ENCODE measurements at places on chromosomes 2 and 18.
A peak's percentile ranks its signal among the peaks of the same experiment; 100 is the strongest.

- no peak for DNase-seq
Measured at GRCh38 chr2:237479747-237480146, 7.3 kb upstream of the MLPH start.

GRCh38 chr2:3341336-3341735 lies 36.3 kb downstream of the EIPR1 start:
- DNase-seq, result no peak

DNA sequence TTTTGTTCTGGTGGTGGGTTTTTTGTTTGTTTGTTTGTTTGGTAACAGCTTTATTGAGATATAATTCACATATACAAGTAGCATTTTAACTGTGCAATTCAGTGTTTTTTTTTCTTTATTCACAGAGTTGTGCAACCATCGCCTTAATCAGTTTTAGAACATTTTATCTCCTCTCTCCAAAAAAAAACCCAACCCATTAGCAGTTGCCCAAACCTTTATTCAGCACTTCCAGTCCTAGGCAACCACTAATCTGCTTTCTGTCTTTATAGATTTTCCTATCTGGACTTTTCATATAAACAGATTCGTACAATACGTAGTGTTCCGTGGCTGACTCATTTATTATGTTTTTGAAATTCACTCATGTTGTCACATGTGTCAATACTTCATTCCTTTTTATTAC lies 38.7 kb downstream of the CCDC138 start:
- DNase-seq, result no peak

DNA sequence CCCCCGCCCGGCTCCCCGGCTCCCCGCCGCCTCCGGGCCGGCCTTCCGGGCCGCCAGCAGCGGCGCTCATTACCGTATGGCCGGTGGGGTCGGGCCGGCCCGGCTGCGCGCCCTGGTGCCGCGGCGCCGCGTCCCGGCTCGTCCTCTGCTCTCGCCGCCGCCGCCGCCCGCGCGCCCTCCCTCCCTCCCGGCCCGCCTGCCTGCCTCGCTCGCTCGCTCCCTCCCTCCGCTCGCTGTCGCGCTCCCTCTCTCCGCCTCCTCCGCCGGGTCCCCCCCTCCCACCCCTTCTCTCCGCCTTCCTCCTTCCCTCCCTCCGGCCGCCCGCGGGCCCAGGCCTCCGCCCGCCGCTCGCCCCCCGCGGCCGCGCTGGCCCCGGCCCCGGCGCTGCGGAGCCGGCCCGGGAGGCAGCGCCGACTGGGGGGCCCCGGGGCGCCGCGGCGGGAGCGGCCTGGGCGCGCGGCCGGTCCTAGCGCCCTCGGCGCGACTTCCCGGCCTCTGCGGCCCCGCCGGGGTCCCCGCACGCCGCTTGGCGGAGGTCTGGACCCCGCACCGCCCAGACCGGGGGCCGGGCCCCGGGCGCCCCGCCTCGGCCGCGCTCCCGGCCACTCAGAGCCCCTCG lies at the start of gene DNMT3A:
Gene DNMT3A, minus strand, starts transcription at position 173 of the 619 bp plus-strand sequence. CDS start 27,941 bp downstream, outside the sequence.
- no peak for DNase-seq

- DNase-seq, result no peak
Measured at GRCh38 chr18:24016643-24017042, 2.1 kb downstream of the TTC39C start.

DNA sequence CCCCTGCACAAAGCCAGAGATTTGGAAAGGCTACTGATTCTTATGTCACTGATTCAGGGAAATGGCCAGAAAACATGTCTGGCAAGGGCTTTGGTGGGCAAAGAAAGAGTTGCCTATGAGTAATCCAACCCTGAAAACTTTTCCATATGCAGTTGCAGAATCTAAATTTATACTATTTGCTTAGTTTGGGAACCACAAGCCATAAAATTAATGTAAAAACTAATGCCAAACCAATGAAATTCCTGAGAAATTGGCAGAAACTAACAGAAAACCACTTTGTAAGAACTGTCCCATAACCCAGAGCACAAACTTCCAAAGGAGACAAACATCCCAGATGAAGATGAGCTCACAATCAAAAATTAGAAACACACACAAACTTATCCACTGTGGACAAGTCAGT lies 48.8 kb downstream of the TCF4 start:
- no peak for DNase-seq

GRCh38 chr18:3878401-3878800 lies 428.4 kb downstream of the TGIF1 start:
- DNase-seq, result no peak

GRCh38 chr2:113038291-113038690 lies 14.4 kb downstream of the IL36B start:
- no peak for DNase-seq

GRCh38 chr18:8091035-8091434 lies 518.2 kb upstream of the RAB12 start:
- DNase-seq, result no peak

GRCh38 chr2:181430406-181431118 lies 26.6 kb upstream of the ITGA4 start:
- no peak for DNase-seq

GRCh38 chr2:192203876-192204275 lies 9.1 kb upstream of the TMEFF2 start:
- DNase-seq, result no peak

DNA sequence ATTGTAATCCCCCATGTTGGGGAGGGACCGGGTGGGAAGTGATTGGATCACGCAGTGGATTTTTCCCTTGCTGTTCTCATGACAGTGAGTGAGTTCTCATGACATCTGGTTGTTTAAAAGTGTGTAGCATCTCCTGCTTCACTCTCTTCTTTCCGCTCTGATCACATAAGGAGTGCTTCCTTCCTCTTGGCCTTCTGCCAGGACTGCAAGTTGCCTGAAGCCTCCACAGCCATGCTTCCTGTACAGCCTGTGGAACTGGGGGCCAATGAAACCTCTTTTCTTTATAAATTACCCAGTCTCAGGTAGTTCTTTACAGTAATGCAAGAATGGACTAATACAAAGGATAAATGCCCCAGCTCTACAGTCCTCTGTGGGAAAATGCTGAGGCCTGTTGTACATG lies 437.5 kb upstream of the NXPH2 start:
- DNase-seq, result no peak

DNA sequence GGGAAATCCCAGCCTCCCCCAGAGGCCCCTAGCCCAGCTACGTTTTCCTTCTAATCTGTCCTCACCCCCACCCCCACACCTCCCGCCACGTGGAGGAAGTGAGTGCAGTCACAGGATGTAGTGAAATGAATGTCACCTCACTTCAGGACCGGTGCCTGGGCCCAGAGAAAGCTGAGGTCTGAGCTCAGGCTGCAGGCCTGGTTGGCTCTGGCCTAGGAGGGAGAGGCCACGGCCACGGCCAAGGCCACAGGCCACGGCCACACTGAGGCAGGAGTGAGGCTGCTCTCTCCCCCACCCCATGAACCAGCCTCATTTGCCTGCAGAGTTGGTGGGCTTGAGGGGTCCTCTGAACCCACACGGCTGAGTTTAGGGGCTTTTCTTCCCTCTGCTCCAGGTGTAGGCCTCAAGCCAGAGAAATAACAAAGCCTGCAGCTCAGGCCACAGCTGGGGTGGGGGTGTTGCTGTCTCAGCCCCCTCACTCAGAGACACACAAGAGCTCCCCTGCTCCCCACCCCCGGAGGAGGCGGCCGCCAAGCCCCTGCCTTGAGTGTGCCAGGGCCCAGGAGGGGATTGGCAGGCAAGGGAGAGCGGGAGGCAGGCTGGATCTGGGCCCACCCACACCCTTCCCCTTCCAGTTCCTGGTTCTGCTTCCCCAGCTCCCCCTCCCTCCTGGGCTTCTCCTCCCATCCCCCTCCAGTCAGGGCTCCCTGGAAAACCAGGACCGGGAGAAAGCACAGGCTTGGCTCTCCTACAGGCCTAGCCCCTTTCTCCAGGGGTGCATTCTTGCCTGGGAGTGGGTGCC lies 27.0 kb downstream of the DNMT3A start:
- DNase-seq, result peak; percentile 58

GRCh38 chr2:26631401-26632170 lies 9.6 kb downstream of the CIB4 start:
- DNase-seq, result no peak

GRCh38 chr2:168210895-168211570 lies 36.4 kb downstream of the STK39 start:
- no peak for DNase-seq

DNA sequence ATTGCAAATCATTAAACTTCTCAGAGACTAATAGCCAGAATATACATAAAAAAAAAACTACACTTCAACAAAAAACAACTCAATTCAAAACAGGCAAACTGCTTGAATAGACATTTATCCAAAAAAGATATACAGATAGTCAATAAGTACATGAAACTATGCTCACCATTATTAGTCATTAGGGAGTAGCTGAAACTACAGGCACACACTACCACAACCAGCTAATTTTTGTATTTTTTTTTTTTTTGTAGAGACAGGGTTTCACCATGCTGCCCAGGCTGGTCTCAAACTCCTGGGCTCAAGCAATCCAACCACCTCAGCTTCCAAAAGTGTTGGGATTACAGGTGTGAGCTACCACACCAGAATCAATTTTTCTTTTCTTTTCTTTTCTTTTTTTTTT lies 16.9 kb downstream of the RPRD1A start:
- no peak for DNase-seq

DNA sequence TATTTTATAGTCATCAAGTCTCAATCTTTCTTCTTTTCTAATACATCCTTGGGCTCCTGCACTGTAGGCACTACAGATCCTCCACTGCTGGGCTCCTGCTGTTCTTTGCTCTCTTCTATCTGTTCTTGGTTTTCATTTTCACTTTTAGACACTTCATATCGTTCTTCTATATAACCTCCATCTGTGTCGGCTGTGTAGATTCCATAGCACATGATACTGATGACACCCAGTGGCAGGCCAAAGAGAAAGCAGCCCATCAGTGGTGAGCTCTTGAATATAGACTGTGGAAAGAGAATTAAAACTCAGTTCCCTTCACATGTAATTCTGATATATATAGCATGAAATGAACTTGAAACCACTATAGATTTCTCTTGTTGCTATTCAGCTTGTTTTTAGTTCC lies 38.0 kb downstream of the TMX3 start:
- no peak for DNase-seq
